ENCODE measurements at places on chromosomes 1 and 21.

- DNase-seq: no peak
These were observed 979 bp downstream of the S100A9 start for GRCh38 chr1:153358691-153358975.

DNA sequence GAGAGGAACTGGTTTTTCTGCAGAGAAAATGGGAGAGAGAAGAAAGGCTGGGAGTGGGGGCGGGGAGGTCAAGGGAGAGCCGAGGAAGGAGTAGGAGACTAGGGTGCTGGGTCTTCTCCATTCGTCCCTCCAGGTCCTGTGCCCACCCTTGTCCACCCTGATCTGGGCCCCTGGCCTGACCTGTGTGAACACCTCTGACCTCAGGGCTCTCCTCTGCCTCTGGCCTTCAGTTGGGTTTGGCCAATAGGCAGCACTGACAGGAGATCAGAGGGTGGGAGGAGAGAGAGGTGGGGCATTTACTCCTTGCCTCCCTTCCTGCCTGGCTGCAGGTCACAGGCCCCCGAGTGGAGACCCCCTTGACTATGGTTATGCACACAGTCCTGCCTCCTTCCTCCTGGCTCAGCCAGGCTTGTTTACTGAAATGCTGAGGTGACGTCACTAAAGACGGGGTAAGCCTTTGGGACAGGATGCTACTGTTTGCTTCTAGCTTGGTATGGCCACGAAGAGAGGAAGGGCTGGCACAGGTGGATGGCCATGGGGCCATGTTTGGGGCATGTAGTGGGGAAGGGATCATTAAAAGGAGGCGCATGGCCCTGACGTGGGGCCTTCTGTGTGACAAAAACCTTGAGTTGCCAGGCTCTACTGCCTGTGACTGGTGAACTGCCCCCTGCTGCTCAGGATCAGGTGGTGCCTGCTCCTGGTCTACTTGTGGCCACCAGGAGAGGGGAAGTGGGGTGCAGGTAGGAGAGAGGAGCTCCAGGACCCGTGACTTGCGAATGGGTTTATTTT, 248.7 kb upstream of the CSF3R start:
- DNase-seq: no peak

DNA sequence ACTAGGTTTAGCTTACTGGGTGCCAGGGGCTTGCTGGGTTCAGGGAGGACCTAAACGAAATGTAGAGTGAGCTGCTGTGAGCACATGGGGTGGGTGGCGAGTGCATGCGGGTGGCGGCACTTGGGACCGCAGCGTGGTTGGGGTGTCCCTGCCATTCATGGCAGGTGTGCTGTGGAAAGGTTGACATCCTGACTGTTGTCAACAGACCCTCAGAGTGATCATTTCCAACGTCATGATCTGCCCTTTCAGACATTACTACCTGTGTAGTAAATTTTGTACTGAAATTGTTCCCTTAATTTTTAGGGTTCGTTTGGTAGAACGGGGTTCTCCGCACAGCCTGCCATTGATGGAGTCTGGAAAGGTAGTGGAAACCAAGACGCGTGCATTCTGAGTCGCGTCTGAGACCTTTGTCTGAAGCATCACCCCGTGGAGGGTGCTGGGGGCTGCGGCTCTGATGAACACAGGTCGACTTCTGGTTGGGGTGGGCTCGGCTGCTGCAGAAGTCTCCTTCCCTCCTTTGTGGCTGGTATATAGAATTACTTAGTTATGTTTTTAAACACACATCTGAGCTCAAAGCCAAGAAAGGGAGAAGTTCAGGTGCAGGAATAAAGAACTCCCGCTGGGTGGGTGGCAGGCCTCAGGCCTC, 43.3 kb downstream of the S100B start:
- DNase-seq: no peak

GRCh38 chr1:11967028-11967547, 13.2 kb upstream of the MFN2 start:
- DNase-seq: no peak

DNA sequence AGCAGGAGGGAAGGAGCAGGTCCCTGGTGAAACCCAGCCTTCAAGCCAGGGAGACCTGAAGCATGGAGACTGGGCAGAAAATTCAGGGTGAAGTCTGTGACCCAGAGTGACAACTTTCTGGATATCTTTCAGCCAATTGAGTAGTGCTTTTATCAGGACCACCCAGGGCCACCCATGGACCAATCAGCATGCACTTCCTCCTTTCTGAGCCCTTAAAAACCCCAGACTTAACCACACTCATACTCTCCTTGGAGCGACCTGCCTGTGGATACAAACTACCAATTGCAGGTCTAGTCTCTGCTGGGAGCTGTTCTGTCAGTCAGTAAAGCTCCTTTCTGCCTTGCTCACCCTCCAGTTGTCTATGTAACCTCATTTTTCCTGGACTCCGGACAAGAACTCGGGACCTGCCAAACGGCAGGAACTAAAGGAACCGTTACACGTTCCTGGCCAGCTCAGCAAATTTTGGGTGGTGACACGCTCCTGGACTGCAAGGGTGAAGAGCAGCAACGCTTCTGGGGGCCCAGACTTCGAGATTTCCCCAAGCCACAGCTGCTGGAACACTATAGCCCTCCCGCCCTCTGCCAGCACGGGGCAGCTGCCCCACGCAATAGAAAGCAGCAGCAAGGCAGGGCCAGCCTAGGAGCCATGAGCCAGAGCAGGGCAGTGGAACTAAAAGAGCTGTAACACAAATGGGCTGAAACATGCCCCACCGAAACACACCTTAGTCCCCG, 1183.4 kb downstream of the AMY1C start:
- no peak for DNase-seq

GRCh38 chr1:167714098-167714438, 7.7 kb upstream of the MPZL1 start:
- DNase-seq: no peak

- DNase-seq: no peak
These were observed 4.9 kb upstream of the MAPKAPK2 start for GRCh38 chr1:206679738-206680211.

GRCh38 chr1:47983691-47984090, 13.5 kb downstream of the TRABD2B start:
- DNase-seq: no peak

- no peak for DNase-seq
These were observed 572 bp downstream of the FUCA1 start for GRCh38 chr1:23867542-23867894.

- no peak for DNase-seq
These were observed 6.9 kb upstream of the CAMSAP2 start for GRCh38 chr1:200731654-200732332.

DNA sequence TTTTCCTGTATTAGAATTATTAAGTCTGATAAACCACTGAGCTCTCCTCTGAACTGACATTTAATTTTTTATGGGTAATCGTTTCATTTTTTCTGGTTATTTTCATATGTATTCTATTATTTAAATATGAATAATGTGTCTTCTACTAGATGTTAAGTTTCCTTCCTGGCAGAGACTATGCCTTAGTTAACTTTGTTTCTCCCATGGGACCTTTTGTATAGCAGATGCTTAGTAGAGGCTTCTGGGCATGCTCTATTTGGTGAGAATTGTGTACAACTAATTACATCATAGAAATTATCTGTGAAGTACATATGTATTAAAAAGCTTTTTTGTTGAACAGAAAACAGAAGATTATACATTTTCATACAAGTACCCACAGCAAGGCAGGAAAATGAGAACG, 23.4 kb downstream of the CTBS start:
- no peak for DNase-seq

- DNase-seq: no peak
These were observed 8.9 kb downstream of the MAP1LC3C start for GRCh38 chr1:241990040-241990439.

DNA sequence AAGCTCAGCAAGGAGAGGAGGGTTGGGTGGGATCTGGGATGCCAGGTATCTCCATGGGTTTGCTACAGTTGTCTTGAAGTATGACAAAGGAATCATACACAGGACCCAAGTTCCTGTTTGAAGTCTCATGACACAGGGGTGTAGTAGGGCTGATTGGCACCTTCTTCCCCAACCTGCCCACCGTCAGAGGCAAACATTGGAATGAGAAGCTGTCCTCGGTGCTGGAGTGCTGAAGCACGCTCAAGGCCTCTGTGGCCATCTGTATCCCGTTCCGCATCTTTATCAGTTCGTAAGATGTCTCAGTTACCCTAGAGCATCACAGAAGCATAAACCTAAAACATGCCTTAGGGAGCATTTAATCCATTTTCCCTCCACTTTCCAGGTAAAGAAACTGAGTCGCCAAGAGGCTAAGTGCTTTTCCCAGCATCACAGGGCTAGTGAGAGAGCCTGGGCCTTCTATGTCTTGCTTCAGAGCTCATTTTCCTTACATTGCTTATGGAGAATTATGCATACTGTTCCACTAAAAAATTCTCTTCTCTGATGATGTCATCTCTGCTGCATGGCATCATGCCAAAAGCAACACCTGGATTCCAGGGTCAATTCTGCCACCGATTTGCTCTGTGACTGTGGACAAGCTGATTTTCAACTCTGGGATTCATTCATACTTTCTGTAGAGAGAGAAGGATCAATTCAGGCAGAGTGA, 34.2 kb downstream of the VWA5B1 start:
- no peak for DNase-seq

GRCh38 chr1:24902471-24902891, 27.6 kb downstream of the RUNX3 start:
- DNase-seq: no peak

DNA sequence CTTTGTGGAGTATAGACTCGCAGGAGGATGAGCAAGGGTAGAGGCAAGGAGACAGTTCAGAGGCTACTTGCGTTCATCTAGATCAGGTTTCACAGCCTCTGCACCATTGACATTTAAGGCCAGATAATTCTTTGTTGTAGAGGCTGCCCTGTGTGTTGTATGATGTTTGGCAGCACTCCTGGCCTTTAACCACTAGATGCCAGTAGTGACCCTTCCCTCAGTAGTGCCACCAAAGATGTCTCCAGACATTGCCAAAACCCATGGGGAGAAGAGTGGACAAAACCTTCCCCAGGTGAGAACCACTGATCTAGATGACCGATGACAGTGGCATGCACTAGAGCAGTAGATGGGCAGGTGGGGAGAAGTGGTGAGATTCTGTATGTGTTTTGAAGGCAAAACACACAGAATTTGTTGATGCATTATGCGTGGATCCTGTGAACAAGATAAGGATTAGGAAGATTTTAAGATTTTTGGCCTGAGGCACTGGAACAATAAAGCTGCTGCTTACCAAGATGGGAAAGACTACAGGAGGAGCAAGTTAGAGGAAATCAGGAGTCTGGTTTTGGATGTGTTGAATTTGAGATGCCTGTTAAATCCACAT, 9.9 kb upstream of the COG2 start:
- DNase-seq: no peak

- no peak for DNase-seq
These were observed 78.7 kb downstream of the IFI44 start for GRCh38 chr1:78728359-78728758.

DNA sequence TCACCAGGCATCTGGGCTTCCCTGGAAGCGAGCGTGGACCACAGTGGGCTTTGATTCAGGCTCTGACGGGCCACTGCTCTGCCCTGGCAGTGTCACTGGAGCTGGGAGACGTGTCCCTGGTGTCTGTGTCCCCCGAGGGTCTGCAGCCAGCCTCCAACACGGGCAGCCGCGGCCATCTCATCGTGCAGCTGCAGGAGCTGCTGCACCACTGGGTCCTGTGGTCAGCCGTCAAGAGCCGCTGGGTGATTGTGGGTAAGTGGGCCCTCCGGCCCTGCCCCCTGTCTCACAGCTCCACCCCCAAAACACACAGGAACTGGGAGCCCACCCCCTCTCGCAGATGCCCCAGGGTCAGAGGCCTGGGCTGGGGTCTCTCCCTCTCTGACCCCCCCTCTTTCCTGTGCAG, 40.7 kb downstream of the DISP3 start:
- no peak for DNase-seq

DNA sequence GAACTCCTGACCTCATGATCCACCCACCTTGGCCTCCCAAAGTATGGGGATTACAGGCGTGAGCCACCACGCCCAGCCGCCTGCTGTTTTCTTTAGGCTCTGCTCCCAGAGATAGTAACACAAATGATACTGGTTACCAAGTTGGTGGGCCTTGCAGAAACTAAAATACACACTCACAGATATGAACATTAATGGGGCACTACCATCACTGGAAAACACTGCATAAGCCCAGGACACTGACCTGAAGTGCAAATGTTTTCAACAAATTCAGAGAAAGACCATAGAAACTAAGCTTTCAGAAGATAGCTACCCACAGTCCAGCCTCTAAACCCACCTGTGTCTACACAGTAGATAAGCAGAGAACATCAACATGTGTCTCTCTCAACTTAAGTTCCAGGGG, 180.5 kb downstream of the FCRL5 start:
- no peak for DNase-seq

DNA sequence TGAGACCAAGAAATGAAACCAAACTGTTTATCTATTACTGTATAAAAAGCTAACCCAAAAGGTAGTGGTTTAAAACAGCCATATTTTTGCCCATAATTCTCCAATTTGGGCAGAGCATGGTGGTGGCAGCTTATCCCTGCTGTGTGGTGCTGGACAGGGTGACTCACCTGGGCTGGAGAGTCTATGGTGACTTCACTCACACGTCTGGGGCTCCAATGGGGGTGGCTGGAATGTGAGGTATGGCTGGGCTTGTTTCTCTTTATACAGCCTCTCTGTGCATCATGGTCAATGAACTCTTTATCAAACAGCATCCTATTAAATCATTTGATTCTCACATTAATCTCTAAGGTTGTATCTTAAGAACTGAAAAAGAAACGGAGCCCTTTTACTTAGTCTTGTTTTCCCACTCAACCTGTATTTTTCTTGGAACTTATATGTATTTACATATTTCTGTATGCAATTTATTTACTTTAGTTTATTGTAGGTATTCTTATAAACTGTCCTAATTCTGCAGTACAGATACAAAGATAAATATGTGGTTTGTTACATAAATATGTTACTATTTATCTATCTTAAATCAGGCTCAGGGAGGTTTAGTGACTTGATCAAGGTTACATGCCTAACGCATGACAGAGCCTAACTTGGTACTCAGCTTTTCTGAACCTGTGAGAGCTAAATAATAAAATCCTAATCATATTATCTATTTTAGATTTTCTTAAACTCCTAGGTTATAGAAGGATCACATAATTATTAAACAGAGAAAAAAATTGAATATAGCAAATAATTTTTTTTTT, 37.5 kb upstream of the WLS start:
- DNase-seq: no peak

DNA sequence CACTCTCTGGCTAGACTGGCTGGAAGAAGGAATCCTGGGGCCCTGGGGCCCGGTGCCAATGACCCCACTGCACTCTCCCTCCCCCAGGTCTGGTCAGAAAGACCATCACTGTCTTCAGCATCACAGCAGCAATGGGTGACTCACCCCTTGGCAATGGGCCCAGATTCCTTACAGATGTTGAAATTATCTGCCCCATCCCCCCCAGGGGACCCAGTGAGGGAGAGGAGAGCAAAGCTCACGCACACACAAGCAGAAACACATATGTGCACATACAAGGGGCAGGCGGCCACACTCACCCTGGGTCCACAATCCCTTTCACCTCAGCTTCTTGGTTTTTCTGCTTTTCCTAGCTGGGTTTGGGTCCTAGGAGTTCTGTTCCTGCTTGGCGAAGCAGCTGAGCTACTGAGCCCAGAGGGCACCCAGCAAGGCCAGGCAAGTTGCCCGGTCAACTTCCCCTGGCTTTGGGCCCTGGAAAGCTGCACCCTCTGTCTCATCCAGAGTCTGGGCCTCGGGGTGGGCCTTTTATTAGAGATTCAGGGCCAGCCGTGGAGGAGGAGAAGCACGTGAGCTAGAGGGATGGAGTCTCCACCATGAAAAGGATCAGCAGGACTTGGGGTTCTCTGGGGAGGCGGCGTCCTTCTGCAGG, 2.6 kb downstream of the COL16A1 start:
- DNase-seq: no peak

Data from NCI-H1436 treated with DMSO at 0.1 percent for 48 hours (cell line).